ENCODE measurements at places on chromosomes 4 and X. TPM values are rescaled to one million over a fixed set of nuclear protein-coding genes. Genes with fewer than 3 reads are reported as not detected.

JCHAIN gene
- total RNA-seq, result 12.6 TPM

CCNQ gene
- total RNA-seq, result 36.7 TPM

UGT2B17 gene
- not detected for total RNA-seq

XAGE1A gene
- not detected for total RNA-seq

ETDA gene
- not detected for total RNA-seq

DNA sequence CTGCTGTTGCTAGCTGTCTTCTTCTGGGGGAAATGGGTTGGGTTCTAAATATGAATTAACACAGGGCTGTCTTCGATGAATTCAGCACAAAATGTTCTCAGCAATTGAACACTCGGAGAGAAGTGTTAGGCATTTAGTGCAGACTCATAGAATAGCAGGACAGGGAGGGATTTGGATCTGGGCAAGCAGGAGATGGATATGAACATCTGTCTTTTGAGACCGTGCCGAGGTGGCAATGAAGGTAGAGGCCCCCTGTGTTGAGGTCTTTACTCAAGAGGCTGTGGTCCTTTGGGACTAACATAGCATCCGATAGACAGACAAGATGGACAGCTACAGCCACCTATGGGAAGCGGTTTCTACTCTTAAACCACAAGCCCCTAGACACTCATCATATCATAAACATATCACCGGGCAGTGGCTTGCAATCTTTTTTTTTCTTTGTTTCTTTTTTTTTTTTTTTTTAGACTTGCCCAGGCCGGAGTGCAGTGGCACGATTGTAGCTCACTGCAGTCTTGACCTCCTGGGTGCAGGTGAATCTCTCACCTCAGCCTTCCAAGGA is 6.7 kb downstream of the CD99 start:
- H3K27ac ChIP-seq, result peak overlapping the region; percentile 74
- DNase-seq, result no peak
- peaks cover 67% of the 10 kb centered on the region for H3K4me1 ChIP-seq
- H3K4me3 ChIP-seq, result no peak overlapping the region
- no peaks in the 10 kb centered on the region for H3K36me3 ChIP-seq

GRCh38 chr4:169050284-169050683 is 40.2 kb upstream of the CBR4 start:
- H3K36me3 ChIP-seq, result no peaks in the 10 kb centered on the region
- H3K4me1 ChIP-seq, result peaks cover 16% of the 10 kb centered on the region
- H3K4me3 ChIP-seq, result no peak overlapping the region
- DNase-seq, result no peak

- no peaks in the 10 kb centered on the region for H3K4me1 ChIP-seq
Observed at GRCh38 chrX:103376118-103376978, at the start of gene BEX3. TSS of gene BEX3 (plus strand) at chrX:103376538. CDS start at chrX:103377522, 984 bp downstream.

GRCh38 chrX:100880368-100880767 is 6.2 kb upstream of the NOX1 start:
- H3K36me3 ChIP-seq, result no peaks in the 10 kb centered on the region
- H3K27ac ChIP-seq, result no peak overlapping the region
- H3K4me1 ChIP-seq, result no peaks in the 10 kb centered on the region
- H3K4me3 ChIP-seq, result no peak overlapping the region
- H3K27me3 ChIP-seq, result no peaks in the 10 kb centered on the region

- no peak overlapping the region for H3K27ac ChIP-seq
- DNase-seq, result no peak
- peaks cover 5% of the 10 kb centered on the region for H3K4me1 ChIP-seq
- no peaks in the 10 kb centered on the region for H3K27me3 ChIP-seq
- no peak overlapping the region for H3K4me3 ChIP-seq
Observed at GRCh38 chr4:126756050-126756829, 876.5 kb upstream of the INTU start.

GRCh38 chr4:154519214-154519613 is 27.6 kb upstream of the DCHS2 start:
- H3K4me3 ChIP-seq, result no peak overlapping the region
- DNase-seq, result no peak
- no peaks in the 10 kb centered on the region for H3K36me3 ChIP-seq
- no peak overlapping the region for H3K27ac ChIP-seq
- H3K27me3 ChIP-seq, result no peaks in the 10 kb centered on the region
- H3K4me1 ChIP-seq, result no peaks in the 10 kb centered on the region

DNA sequence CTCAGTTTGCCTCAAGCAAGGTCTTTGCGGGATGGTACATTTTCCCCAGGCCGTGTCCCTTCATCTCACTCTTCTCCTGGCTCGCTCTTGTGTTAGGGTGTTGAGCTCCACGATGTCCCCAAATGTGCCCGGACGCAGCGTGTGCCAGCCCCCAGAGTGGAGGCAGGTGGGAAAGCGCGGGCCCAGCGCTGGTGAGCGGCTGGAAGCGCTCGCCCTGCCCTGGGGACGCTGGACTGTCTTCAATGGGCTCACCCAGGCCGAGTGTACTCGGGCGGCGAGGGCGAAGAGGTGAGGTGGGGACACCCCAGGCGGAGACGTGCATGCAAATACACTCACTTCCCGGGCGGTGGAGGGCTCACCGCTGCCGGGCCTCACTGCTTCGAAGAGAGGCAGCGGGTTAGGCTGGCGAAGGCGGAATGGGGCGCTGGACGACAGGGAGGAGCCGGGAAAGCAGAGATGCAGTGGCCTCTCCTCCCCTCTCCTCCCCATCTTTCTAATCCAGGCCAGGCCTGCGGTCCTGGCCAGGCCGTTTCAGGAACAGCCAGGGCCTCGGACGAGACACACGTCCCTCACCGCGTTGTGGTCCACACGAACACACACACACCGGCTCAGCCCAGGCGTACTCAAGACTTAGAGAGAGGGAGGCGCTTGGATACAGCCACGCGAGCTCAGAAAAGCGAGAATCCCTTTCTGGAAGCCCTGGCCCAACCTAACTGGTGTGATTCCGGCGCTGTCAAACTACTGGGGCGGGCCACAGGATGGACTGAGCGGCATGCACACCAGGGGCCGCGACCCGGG is 2.2 kb downstream of the NKX6-1 start:
- peak overlapping the region; percentile 44 for H3K4me3 ChIP-seq
- no peak overlapping the region for H3K27ac ChIP-seq
- H3K36me3 ChIP-seq, result no peaks in the 10 kb centered on the region
- DNase-seq, result peak; percentile 79
- peaks cover 37% of the 10 kb centered on the region for H3K4me1 ChIP-seq

Measured in upper lobe of left lung (tissue), 6 donors.